Uterine smooth muscle cell (primary cell): ENCODE measurements at places on chromosomes 13 and 19. TPM values are rescaled to one million over a fixed set of nuclear protein-coding genes. Genes with fewer than 3 reads are reported as not detected.

Gene CABP5
- not detected in 2 replicates for total RNA-seq

Gene PLPP2
- total RNA-seq = 2.9 and 5.0 TPM in 2 replicates

Gene ZNF382
- total RNA-seq = 6.8 and 9.6 TPM in 2 replicates

Gene CYP4F8
- total RNA-seq = under 0.01 TPM in 1 of 2 replicates, not detected in the other

Gene ZNF837
- 3.1 and 3.5 TPM in 2 replicates for total RNA-seq

Gene ACP7
- total RNA-seq = 0.33 and 0.87 TPM in 2 replicates

Gene SPRED3
- 2.4 TPM in 2 replicates for total RNA-seq

Gene ZNF677
- 11.2 and 11.6 TPM in 2 replicates for total RNA-seq

Gene PLIN3
- total RNA-seq = 299 and 426 TPM in 2 replicates

Gene ZNF490
- 10.9 and 11.0 TPM in 2 replicates for total RNA-seq

Gene CFAP97D2
- not detected in 2 replicates for total RNA-seq

Gene ZNF724
- 4.2 and 11.6 TPM in 2 replicates for total RNA-seq

Gene VSTM2B
- not detected in 2 replicates for total RNA-seq

Gene PLIN4
- total RNA-seq = 0.55 and 4.0 TPM in 2 replicates

Gene NALCN
- 0.66 and 1.5 TPM in 2 replicates for total RNA-seq

Gene OR7A5
- not detected in 2 replicates for total RNA-seq

Gene CLEC11A
- 79.9 and 87.2 TPM in 2 replicates for total RNA-seq

Gene EHD2
- total RNA-seq = 126 and 164 TPM in 2 replicates

Gene NLRP5
- total RNA-seq = not detected in 2 replicates

Gene SYNGR4
- total RNA-seq = not detected in 2 replicates

Gene CPB2
- not detected in 2 replicates for total RNA-seq

Gene HCST
- 0.22 and 1.5 TPM in 2 replicates for total RNA-seq

Gene DCT
- total RNA-seq = under 0.01 and 0.12 TPM in 2 replicates

Gene GPR183
- under 0.01 and 0.22 TPM in 2 replicates for total RNA-seq

Gene KCTD15
- 6.8 and 30.2 TPM in 2 replicates for total RNA-seq

Gene ZNF229
- 8.5 and 11.0 TPM in 2 replicates for total RNA-seq

Gene ZNF358
- 8.2 and 16.5 TPM in 2 replicates for total RNA-seq

Gene PSG7
- not detected in 2 replicates for total RNA-seq

Gene CACNA1A
- total RNA-seq = 10.1 and 18.1 TPM in 2 replicates

Gene ZNF737
- total RNA-seq = 5.2 and 12.9 TPM in 2 replicates

Gene ADM5
- total RNA-seq = 0.66 and 0.87 TPM in 2 replicates

Gene TMEM86B
- 1.6 and 1.7 TPM in 2 replicates for total RNA-seq

Gene PODNL1
- under 0.01 and 1.2 TPM in 2 replicates for total RNA-seq

Gene JSRP1
- total RNA-seq = not detected in 2 replicates

Gene WDR88
- not detected in 2 replicates for total RNA-seq

Gene GPATCH1
- 7.1 and 7.7 TPM in 2 replicates for total RNA-seq

Gene NXNL1
- not detected in 2 replicates for total RNA-seq

Gene PEPD
- total RNA-seq = 52.9 and 77.0 TPM in 2 replicates

Gene ATP4A
- not detected in 2 replicates for total RNA-seq

Gene IL11
- 6.9 and 8.5 TPM in 2 replicates for total RNA-seq

Gene ZNF534
- total RNA-seq = 0.25 TPM in 1 of 2 replicates, not detected in the other

Gene LYPD5
- 0.50 TPM in 1 of 2 replicates, not detected in the other for total RNA-seq

Gene ZNF541
- total RNA-seq = 0.12 and 0.44 TPM in 2 replicates

Gene PCDH17
- not detected in 2 replicates for total RNA-seq

Gene PLIN5
- not detected in 2 replicates for total RNA-seq

Gene C3
- total RNA-seq = 0.22 and 0.25 TPM in 2 replicates

Gene HCN2
- total RNA-seq = 0.22 and 0.25 TPM in 2 replicates

Gene OR10H1
- total RNA-seq = not detected in 2 replicates

Gene MYO1F
- 0.12 and 0.22 TPM in 2 replicates for total RNA-seq

Gene SHISA7
- total RNA-seq = not detected in 2 replicates

Gene MISP3
- total RNA-seq = 0.11 and 0.25 TPM in 2 replicates

Gene FBL
- 284 and 485 TPM in 2 replicates for total RNA-seq

Gene CBARP
- 3.8 and 4.6 TPM in 2 replicates for total RNA-seq

Gene ZNF628
- 1.5 and 1.9 TPM in 2 replicates for total RNA-seq

Gene CSNK1A1L
- total RNA-seq = not detected in 2 replicates

Gene ARL11
- not detected in 2 replicates for total RNA-seq
